ENCODE measurements at places on chromosomes 16 and 17.

- DNase-seq = no peak
Observed at GRCh38 chr17:8476741-8477140, 41.1 kb downstream of the NDEL1 start.

DNA sequence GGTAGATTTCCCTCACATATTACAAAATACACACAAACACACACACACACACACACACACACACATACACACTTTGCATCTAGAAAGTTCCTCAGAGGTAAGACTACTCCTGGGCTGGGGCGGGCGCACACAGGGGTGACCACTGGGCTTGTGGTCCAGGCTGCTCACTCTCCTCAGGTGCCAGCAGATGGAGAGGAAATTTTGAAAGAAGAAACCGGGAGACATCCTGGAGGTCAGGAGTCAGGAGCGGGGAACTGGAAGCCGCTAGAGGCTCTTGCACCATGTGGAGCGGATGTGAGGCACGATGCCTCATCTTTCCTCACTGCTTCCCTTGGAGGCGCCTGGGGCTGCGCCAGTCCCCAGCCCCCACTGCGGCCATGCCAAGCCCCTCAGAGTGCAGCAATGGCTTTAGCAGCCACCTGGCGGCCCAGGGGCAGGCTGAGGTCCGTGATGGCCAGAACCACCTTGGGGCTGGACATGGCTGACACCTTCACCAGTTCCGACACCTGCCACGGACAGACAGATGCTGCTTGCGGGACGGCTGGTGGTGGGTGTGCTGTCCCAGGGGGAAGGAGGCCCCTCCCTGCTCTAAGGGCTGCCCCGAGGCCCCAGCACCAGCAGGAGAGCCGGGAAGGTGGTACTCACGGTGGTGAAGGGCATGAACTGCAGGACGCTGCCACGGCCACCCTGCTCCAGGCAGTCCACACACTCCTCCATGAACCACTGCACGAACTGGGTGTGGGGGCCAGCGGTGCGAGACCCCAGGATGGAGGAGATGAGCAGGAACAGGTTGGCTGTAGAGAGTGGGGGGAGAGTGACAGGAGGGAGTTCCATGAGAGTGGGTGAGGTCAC lies 4.1 kb downstream of the CSF3 start:
- DNase-seq = no peak

GRCh38 chr16:83682116-83682867 lies 125.5 kb upstream of the HSBP1 start:
- no peak for DNase-seq

DNA sequence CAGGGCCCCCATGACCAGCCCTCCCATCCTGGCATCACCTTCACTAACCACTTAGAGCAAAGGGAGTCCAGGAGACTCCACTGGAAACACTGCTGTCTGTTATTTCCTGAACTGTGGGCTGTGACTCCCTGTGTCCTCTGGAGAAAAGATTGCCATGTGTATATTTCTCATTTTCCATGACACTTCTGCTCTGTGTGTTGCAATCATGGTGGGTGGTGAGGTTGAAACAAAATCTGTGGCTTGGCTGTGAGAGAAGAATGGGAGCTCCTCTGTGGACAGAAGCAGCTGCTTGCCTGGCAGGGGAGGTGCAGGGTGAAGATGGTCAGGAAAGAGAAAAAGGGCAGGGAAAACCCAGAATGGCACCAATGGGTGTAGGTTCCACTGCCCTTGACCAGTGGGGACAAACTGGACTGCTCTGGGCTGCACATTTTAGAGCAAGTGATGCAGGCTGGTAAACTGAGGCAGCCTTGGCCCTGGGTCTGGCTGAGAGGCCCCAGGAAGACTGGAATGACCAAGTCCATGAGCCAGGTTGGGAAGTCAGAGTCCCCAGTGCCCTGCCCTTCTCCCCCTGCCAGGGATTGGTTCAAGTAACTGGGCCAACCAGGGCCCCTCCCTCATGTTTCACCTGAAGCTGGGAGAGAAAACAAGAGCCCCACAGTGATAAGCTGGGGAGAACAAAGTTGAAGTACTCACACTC lies 314.3 kb downstream of the C16orf95 start:
- DNase-seq = no peak

GRCh38 chr17:79632432-79632735 lies 21.5 kb upstream of the RBFOX3 start:
- DNase-seq = no peak

DNA sequence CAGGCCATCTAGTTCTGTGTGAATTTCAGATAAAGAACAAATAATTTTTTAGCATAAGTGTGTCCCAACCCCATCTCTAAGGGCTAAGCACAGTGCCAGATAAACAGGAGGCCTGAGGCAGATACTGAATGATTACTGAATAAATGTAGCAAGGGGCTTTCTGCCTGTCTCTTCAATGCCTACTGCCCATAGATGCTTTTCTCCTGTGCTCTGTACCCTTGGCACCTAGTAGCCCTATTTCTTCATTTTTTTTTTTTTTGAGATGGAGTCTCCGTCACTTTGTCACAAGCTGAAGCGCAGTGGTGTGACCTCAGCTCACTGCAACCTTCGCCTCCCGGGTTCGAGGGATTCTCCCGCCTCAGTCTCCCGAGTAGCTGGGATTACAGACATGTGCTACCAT lies 25.3 kb downstream of the IGFBP4 start:
- no peak for DNase-seq

DNA sequence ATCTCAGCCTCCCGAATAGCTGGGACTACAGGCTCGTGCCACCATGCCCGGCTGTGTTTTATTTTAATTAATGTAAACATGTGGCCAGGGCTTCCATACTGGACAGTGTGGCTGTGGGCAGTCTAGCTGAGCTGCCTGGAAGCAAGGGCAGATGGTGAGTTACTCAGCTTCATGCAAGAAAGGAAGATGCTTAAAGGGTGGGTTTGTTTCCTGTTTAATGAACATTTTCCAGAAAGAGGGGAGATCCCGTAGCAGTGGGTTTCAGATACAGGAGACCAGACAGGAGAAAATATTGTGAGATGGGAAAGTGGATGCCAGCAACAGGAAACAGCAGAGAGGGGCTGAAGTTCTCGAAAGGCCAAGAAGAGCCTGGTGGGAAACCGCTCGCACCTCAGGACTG lies 7.3 kb downstream of the MAPK8IP3 start:
- DNase-seq = no peak

GRCh38 chr16:749010-749409 lies 8.2 kb upstream of the CIAO3 start:
- no peak for DNase-seq

DNA sequence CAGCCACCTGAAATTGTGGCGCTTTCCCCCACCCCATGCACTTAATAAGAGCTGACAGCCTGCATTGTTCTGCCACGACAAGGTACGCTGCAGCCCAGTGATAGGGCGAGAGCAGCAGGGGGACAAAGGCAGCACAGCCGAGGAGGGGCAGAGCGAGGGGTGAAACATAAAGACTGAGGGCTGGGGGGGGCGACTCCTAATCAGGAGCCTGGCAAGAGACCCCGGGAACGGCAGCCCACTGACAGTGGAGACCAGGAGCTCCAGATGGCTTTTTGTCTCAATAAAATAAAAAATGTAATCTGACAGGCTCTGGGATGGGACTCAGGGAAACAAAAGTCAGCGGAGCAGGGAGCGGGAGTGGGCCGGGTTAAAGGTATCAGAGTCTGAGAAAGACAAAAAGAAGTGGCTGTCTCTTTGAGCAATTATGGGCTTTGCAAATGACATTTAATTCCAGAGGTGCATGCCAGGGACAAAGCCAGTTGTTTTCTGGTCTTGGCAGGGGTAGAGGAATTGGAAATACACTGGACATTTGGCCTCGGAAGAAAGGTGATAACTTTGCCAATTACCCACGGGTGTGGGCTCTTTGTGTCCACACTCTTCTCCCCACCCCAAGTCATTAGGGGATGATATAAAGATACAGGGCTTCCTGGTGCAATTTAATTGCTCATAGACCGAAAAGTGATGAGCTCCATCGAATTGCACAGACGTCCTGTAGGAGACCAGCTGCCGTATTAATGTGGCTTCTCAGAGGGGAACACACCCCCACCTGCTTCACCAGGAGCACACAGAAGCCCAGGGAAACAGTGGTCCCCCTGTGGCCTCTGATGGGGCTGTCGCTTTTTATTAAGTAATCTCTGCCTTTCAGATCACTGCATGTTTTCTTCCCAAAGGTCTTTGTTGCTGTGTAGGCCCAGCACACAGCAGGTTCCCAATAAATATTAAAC lies 17.6 kb upstream of the CCDC182 start:
- DNase-seq = no peak

DNA sequence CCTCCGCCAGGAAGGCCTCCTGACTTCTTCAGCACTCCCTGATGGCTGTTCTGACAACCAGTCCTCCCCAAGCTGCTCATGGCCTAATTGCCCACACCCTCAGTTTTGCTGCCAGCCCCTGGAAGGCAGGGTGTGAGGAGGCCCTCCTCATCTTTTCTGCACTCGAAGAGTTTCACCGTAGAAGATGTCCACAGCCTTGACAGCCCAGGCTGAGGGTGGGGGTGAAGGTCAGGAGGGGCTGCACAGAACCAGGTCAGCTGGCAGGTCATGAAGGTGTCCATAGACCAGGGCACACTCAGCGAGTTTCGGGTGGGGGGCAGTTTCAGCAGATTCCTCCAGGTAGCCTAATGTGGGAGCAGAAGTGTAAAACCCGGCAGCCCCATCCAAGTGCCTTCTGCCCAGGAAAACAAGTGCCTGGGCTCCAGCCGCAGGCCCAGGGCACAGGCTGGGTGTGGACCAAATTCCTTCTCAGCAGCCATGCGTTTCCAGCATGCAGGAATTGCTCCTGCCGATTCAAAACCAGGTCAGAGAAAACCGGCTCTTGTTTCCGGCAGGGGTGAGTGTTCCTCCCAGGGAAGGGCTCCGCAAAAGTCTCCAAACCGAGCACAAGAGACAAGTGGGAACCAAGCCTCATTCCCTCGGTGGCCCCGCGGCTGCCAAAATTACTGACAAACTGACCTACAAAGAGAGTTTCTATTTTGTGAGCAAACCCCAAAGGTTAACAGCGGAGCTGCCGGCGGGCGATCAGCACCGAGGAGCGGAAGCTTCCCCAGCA lies 228.8 kb downstream of the C16orf78 start:
- no peak for DNase-seq

DNA sequence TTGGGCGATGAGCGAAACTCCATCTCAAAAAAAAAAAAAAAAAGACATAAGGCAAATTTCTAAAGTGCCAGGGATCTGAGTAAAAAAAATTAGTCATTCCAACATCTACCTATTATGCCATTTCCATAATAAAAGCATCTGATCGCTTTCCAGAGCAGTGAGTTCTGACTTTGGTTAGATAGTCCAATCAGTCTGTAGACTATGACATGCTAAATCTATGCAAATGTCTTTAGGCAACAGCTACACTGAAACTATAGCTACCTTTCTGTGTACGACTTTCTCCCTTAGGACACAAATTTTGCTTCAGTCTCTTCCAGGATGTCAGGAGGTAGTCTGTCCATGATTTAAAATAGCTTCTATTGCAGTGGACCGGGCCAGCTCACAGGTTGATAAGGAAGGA lies 58.9 kb upstream of the ARHGAP44 start:
- DNase-seq = no peak

GRCh38 chr16:17395849-17396480 lies 74.8 kb downstream of the XYLT1 start:
- DNase-seq = no peak

DNA sequence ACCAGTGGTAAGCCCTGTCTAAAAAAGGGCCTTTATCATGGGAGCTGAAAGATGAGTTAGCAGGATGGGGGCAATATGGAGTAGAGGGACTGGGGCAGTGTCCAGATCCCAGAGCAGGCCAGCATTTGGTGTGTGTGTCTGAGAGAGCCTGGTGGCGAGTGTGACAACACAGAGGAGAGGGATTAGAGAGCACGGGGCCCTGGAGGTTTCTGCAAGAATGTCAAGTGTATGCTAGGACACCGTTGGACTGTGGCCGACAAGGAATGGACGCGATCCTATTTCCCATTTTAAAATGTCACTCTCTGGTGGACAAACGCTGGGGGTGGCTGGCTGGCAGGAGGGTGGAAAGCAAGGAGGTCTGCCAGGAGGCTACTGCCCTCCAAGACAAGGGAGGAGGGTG lies 12.4 kb downstream of the TAC4 start:
- DNase-seq = no peak

- DNase-seq = no peak
Observed at GRCh38 chr17:64573214-64573613, 66.4 kb downstream of the CEP95 start.

All from stimulated activated CD4-positive, alpha-beta T cell treated with anti-CD3 and anti-CD28 coated beads, Interleukin-4, amount 100 ng/mL, for 24 hours (primary cell).